Effector CD8-positive, alpha-beta T cell (primary cell): ENCODE measurements at places on chromosomes 16 and 17.

DNA sequence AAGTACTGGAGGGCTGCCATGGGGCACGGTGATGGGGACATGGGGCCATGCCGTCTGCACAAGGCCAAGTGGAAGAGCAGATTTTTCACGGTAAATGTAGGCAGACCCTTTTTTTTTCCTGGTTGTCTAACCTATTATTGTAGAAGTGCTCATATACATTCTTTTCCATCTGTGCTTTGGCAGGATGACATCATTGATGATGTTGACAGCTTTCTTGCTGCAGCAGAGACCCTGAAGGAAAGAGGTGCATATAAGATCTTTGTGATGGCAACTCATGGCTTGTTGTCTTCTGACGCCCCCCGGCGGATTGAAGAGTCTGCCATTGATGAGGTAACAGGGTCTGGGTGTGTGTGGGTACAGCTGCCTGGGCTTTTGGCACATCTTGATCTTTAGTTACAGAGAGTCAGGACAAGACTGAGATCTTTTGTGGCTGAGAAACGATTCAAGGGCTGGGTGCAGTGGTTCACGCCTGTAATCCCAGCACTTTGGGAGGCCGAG lies 23.3 kb upstream of the SLC5A10 start:
- no peak for DNase-seq

DNA sequence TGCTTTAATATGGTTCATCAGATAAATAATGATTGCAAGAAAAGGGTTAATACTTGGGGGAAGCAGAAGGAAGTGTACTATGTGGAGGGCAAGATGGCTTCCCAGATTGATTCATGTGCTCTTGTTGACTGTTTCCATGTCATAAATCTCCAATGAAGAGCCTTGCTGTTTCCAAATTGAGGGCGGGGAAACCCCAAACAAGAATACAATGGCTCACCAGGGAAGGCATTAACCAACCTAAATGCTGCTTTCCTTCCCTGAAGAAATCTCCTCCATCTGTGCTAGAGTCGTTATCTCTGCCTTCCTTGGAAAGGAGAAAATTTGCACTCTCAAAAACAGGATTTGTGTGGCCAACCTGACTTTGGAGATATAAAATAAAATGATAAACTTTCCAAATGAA lies 28.0 kb upstream of the CDH13 start:
- DNase-seq: no peak

DNA sequence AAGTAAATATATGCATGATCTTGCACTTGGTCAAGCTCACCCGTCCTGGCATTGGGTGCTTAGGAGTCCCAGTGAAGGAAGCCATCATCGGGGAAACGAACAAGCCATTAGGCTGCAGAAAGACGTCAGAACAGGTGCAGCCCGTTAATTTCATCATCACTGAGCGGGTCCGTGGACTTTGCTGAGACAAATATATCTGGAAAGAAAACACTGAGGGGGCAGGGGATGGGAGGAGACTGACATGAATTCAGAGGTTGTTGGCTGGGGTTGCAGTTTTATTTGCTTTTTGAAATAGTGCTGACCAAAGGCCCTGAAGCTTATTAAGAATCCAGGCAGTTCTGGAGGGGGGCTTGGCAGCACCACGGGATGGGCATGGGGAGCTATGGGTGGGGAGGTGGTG lies 207.2 kb downstream of the ENGASE start:
- DNase-seq: no peak

DNA sequence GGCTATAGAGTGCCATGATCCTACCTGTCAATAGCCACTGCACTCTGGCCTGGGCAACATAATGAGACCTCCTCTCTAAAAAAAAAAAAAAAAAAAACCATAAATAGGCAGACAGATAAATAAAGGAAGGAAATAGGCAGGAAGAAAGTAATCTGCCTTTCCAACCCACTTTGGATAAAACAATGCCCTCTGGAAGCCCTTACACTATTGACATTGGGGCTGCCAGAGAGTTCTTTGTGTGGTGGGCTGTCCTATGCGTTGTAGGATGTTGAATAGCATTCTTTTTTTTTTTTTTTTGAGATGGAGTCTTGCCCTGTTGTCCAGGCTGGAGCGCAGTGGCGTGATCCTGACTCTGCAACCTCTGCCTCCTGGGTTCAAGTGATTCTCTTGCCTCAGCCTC lies 7.2 kb upstream of the RFWD3 start:
- no peak for DNase-seq

DNA sequence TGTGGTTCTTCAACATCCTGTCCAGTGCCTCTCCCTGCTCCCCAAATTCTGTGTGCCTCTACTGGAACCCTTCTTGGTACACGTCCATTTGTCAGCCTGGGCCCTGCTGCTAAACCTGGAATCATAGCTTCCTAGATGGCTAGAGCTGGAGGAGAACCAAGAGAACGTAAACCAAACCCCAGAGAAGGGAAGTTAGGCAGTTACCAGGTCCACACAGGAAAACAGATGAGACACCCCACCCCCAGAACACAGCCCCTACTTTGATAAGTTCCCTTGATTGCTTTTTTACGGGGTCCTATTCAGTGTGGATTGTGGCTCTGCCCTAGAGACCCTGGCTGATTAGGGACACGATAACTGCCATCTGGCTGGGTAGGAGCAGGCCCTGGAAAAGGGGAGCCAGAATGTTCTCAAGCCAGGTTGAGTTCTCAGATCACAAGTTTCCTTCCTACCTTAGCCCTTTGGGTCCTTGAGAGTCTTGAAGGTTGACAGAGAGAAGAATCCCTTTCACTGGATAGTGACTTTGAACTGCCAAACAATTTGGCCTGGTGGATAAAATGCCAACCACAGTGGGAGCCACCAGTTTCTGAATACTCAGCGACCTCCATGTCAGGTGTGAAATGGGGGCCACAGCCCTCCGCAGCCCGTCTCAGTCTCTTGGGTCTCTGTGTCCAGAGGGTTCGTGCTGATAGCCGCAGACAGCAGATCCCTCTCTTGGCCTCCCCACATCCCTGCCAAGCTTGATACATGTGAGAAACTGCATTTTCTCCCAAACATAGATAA lies 7.9 kb downstream of the TBX4 start:
- DNase-seq: no peak

GRCh38 chr16:58038219-58038641 lies 12.7 kb downstream of the MMP15 start:
- no peak for DNase-seq

- no peak for DNase-seq
Observed at GRCh38 chr17:55778389-55779118, 27.7 kb downstream of the PCTP start.

DNA sequence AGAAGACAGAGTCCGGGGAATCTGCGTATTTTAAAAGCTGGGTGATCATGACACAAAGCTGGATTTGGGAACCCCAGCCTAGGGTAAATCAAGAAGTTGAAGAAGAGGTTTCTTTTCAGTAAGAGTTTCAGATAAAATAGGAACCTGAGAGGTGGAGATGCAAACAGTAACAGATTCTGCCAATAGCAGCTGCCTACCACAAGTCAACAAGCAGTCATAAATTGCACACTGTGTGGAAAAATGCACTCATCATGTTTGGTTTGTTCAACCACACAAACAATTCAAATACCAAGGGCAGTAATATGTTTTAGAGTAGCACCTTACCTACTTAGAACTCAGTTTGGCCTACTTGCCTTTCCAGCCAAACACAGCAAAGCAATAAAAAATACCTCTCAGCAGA lies 14.0 kb downstream of the MYO1D start:
- DNase-seq: no peak

DNA sequence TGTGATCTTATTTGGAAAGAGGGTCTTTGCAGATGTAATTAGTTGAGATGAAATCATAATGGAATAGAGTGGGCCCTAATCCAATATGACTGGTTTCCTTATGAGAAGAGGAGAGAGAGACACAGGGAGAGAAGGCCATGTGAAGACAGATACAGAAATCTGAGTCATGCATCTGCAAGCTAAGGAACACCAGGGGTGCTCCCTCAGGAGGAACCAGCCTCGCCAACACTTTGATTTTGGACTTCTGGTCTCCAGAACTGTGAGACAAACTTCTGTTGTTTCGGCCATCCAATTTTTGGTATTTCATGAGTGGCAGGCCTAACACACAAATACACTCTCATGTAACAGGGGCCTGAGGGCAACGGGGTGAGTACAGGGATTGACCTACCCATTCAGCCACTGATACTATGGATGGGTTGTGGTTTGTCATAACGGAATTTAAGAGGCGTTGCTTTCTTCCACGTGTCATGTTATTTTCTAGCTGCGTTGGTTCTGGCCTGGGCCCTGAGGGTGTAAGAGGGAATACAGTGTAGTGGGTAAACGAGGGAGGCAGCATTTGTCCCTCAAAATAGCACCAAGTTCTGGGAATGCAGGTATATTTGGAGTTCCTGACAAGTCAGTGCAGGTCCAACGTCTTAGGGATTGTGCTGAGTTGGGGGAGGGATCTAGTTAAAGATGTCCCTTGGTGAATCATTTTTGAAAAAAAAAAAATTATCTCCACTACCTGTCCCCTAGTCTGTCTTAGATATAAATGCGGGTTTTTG lies 17.7 kb downstream of the PLCG2 start:
- no peak for DNase-seq

DNA sequence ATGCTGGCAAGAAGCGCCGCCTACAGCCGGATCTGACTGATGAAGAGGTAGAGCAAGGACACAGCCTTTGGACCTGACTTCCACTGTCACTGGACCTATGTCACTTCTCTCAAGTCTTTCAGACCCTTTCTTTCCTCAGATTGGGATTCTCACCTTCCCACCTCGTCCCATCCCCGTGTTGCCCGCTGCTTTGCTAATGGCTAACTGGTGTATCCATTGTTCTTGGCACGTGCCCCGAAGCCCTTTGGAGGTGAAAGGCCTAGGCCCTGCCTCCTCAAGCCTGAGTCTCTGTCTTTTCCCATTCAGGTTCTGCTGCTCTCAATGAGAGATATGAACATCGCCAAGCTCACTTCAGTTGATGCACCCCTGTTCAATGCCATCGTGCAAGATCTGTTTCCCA lies 53.3 kb upstream of the KDM6B start:
- DNase-seq: no peak
